Stimulated activated CD4-positive, alpha-beta T cell treated with anti-CD3 and anti-CD28 coated beads, TNF-alpha, amount 100 ng/mL, for 48 hours (primary cell): ENCODE measurements at places on chromosomes 13 and 19.
A peak's percentile ranks its signal among the peaks of the same experiment; 100 is the strongest.

DNA sequence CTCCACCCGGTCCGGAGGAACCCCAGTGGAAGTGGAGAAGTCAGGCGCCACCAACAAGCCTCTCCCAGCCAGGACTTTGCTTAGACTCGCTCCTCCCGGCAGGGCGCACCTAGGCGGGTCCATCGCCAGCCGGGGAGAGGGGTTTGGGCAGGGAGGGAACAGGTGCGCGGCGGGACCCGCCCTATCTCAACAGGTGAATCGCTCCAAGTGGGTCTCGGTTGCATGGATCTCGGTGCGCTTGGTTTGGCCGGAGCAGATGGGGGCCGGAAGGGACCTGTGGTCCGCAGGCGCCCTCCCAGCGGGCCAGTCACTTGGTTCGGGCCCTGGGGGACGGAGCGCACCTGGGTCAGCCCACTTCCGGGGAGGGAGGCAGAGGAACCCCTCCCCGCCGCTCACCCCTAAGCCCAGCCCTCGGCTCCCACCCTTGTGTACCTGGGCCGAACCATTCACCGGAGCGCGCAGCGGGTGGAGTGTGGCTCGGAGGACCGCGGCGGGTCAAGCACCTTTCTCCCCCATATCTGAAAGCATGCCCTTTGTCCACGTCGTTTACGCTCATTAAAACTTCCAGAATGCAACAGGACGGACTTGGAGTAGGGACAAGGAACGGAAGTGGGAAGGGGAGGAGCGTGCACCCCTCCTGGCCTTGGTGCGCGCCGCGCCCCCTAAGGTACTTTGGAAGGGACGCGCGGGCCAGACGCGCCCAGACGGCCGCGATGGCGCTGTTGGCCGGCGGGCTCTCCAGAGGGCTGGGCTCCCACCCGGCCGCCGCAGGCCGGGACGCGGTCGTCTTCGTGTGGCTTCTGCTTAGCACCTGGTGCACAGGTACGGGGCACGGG lies at the start of gene LSR:
TSS of gene LSR (plus strand) at position 693 of the 836 bp plus-strand sequence. CDS start at position 714, 21 bp downstream.
- peak; percentile 35 for DNase-seq

DNA sequence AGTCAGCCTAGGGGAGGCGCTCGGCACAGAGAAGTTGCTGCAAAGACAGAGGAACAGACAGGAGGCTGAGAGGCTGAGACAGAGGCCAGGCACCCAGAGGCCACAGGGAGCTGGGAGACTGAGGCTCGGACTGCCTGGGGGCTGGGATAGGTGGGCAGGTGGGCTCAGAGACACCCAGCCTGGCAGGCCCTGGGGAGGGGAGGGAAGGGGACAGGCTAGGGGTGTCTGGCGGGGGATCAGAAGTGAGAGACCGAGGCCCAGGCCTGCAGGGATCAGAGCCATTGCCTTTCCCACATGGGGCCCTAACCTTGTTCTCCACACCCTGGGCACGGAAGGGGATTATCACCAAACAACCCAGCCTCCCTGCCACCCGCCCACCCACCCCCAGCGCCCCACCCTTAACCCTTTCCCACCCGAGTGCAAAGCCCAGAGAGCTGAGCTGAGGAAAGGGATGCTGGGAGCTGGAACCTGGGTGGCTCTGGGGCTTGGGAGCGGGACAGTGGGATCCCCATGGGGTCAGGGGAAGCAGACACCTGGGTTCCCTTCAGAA lies 1.3 kb downstream of the NTN5 start:
- no peak for DNase-seq

DNA sequence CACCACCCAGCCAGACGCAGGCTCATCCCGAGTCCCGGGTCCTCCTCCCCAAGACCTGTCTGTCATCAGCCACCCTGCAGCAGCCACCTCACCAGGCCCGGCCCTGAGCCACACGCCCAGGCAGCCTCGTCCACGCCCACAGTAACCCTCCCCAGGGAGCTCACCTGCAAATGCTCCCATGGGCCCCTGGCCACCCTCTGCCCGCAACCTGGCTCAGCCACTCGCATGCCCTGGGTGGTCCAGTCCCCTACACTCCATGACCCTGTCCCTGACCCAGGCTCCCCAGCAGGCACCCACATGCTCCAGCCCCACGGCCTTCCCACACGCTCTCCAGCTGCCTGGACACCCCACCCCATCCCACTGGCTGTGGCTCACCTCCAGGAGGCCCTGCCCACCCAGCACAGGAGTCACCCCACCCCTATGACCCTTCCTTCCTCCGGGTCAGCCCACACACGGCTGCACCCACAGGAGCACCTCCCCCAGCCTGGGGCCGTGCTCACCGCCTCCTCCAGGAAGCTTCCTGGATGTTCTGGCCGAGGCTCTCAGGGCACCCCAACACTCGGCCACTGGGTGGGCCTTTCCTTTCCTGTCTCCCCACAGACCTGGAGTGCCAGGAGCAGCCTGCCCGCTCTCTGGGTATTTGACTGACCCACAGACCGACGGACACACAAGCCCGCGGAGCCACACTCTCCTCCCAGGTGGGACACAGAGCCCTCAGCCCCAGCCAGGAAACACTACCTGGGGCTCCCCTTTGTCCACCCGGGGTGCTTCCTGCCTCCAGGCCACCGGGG lies 3.6 kb downstream of the TMEM259 start:
- DNase-seq = no peak

DNA sequence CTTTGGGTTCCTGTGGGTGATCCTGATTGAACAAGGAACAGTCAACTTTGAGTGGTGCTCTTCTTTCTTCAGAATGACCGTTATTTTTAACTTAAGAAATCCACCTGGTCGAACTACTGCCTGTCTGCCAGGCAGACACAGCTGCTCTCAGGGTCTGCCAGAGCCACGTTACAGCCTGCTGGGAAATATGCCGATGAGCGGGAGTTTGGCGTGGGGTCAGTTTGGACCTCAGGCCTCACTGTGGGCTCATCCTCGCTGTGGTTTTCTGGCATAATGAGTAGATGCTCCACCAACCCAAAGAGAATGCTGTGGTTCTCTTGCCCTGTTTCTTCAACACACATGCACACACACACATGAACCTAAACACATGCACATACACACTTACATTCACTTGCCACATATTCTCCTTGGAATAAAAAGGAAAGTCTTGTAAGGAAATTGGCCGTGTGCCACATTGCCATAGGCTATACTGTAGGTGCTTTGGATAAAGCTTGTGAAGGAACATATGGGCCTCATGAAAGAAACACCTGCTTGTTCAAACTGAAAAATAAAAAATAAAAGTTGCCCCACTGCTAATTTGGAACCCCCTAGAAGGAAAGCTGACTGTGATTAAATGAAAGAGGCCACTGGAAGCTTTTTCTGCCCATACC lies 598.7 kb upstream of the KLF12 start:
- DNase-seq = no peak

DNA sequence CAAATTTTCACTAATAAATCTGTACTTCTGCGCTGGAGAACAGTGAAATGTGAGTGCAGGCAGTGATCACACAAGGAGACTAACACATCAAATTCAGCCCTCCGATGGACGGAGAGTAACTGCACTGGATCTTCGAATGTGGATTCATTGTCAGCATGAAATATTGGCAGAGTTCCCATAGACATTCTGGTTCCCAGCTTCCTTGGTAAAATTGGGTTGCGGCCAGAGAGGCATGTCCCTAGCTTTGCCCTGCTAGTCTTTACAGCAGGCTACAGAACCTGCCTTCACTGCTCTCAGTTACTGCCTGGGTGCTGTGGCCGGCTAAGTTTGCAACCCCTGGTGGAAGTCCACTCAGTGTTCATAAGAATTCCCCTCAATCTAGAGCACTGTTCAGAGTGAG lies 32.3 kb upstream of the UQCRFS1 start:
- DNase-seq = no peak

DNA sequence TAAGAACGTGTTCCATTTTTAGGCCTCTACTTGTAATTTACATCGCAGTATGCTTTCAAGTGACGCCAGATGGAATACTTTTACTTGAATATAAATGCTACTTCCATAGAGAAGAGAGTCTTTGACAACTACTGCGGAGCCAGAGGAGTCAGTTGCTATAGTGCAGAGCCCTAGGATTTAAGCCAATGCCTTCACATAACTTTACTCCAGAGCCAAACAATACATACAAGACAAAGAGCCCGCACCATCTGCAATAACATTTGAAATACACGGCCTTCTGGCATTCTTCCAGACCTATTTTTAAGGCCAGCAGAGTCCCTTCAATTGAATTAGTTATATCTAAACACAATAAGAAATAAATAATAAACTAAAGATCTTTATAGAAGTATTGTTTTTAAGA lies 59.4 kb downstream of the XPO4 start:
- DNase-seq = no peak
